ENCODE measurements at places on chromosomes 3 and 15. TPM values are rescaled to one million over a fixed set of nuclear protein-coding genes. Genes with fewer than 3 reads are reported as not detected.

DYNC1LI1 gene
- total RNA-seq: 30.5 TPM

TAGLN3 gene
- total RNA-seq: not detected

CYP1A2 gene
- not detected for total RNA-seq

RLBP1 gene
- not detected for total RNA-seq

CADPS gene
- total RNA-seq: not detected

MYO5A gene
- total RNA-seq: 61.1 TPM

C3orf20 gene
- not detected for total RNA-seq

IL5RA gene
- not detected for total RNA-seq

XIRP1 gene
- total RNA-seq: not detected

SSR3 gene
- total RNA-seq: 154 TPM

EAF1 gene
- 16.1 TPM for total RNA-seq

DMXL2 gene
- 37.3 TPM for total RNA-seq

APBA2 gene
- 0.31 TPM for total RNA-seq

STRA6 gene
- 1.1 TPM for total RNA-seq

TGM5 gene
- total RNA-seq: not detected

SEMA5B gene
- total RNA-seq: 1.2 TPM

FBXO40 gene
- not detected for total RNA-seq

ALDH1A2 gene
- 0.98 TPM for total RNA-seq

DPPA4 gene
- total RNA-seq: 0.26 TPM

CDHR4 gene
- total RNA-seq: not detected

AQP9 gene
- total RNA-seq: not detected

GPR62 gene
- not detected for total RNA-seq

TMCO5A gene
- total RNA-seq: not detected

ZNF774 gene
- total RNA-seq: 5.2 TPM

C3orf80 gene
- total RNA-seq: 0.05 TPM

SLC24A5 gene
- total RNA-seq: not detected

IGSF10 gene
- 0.10 TPM for total RNA-seq

GOLIM4 gene
- total RNA-seq: 35.4 TPM

LDHAL6B gene
- not detected for total RNA-seq

MESP2 gene
- total RNA-seq: 1.1 TPM
